ENCODE measurements at places on chromosomes 5 and 9.
A peak's percentile ranks its signal among the peaks of the same experiment; 100 is the strongest.

DNA sequence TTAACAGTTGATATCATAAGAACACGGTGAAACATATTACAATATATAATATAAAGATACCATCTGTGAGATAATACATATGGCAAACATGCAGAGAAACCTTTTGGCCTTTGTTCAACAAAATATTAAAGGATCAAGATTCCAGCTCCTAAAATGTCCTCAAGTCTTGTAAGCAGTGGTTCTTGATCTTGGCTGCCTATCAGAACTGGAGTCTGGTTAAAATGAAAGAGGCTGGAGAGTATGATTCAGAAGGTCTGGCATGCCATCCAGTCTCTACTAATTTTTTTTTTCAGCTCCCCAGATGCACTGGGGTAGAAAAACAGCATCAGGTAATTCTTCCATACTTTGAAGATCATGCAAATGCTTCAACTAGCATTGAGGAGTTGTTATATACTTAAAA lies 83.2 kb downstream of the TNC start:
- peak; percentile 76 for DNase-seq

DNA sequence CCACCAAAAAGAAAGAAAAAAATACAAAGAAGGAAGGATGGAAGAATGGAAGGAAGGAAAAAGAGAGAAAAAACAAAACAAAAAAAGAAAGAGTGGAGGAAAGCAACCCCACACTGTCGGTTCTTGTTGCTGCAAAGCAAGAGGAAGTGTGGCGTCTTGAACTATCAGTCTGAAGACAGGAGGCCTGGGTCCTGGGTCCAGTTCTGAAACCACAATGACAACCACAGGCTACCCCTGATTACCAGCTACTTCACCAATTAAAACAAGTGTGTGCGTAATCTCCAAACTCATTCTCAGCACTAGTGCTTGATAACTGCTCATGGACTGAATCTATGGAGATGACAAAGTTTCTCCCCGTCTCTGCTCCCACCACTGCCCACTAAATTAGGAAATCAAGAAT lies 93.7 kb downstream of the RASEF start:
- DNase-seq: no peak

DNA sequence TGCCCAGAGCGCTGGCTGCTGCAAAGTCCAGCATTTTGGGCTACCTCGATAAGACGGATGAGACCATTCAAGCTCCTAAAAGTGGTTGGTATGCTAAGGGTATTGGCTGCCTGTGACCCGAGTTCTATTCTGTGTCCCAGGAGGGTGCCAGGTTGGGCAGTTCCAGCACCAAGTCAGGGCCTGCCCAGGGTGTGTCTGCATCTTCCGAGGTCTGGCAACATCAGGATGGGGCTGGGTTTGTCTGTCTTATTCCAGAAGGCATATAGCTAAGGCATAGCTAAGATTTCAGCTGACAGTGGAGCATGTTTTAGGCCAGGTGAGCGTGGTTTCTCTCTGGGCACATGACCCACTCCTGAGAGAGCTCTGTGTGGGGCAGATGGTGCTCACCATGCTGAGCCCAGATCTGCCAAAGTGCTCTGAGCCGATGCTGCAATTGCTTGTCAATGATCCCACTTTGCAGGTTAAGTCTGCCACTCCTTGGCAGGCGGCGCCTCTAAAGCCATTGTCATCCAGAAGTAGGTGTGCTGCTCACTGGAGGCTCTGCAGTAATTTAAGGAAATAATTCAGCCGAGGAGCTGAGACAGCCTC lies 7.8 kb downstream of the SLC9A3 start:
- DNase-seq: no peak

DNA sequence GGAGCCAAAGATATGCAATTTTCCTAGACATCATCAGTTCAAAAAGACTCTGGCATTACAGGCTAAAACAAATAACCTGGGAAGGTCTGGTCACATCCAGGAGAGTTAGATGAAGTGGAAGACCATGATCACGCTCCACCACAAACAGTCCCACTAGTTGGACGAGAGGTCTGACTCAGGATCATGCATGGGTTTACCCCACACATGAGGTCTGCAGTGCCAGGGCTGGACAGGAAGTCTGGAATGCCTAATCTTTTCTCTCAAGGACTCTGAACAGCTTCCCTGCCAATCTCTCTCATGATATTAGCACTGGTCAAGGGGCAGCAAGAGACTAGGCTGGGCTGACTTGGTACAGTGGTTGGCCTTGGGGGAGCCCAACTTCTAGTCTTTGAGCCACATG lies 7.1 kb downstream of the PRUNE2 start:
- peak; percentile 70 for DNase-seq

DNA sequence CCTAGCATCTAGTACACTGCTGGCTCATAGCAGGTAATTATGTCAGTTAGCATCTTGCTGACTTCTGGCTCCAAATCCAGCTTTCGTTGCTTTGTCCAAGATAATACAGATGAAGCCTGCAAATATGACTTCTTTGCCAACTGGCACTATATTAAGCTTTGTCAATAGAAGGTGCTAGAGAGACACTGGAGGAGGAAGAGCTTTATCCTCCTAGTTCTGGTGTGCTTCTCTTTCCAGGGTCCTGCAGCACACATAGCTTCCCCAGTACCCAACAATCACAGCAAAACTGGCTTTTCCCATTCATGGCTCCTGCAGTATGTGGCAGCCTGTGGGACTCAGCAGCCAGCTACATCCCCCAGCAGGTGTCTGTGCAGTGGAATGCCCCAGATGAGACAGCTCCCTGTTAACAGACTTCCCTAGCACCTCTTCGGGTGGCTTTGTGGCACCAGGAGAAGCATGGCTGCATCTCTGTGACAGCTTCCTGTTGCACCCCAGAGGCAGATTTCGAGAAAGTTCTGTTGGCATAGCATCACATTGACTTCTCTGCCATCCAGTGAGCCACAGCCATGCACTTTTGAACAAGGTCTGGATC lies 147.8 kb downstream of the OXCT1 start:
- no peak for DNase-seq

- peak; percentile 73 for DNase-seq
Measured at GRCh38 chr9:113152699-113153098, 1.9 kb downstream of the SLC31A2 start.

DNA sequence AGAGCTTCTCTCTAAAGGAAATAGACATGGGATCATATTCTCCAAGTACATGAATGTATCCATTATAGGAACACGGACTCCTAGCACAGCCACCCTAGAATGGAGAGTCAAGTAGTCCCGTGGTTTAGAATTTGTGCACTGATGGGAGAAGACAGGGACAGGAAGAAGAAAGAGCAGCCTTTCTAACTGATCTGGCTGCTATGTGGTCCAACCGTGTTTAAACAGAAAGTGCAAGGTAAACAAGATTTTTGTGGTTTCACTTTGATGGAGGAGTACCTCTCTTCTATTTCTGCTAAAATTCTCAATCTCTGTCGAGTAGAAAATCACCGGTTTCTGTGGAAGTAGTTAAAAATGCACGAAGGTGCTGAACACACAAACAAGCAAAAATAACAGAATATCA lies 171.3 kb downstream of the ST8SIA4 start:
- no peak for DNase-seq
